Activated CD4-positive, alpha-beta T cell treated with anti-CD3 and anti-CD28 coated beads, Interleukin-2, Interleukin-6, amounts not matched to agents 100 ng/mL and 50 ng/mL, durations not matched to agents 16 hours and 8 hours (primary cell): ENCODE measurements at places on chromosomes 12 and 14.

DNA sequence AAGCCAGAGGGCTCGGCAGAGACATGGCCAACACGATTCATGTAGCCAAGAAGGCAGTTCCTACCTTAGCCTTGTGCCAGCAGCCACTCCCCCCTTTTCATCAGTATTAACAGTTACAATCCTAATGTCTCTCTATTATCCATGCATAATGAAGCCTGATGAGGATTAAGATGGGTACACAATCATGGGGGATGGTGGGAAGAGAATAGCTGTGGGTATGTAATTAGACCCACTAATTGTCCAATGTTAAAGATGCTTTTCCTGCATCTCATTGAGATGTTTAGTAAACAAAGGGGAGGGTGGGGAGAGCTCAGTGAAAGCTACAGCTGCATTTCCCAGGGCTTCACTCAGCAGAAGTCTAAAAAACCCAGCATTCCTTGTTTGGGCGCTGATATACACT is 70.4 kb upstream of the CMKLR1 start:
- DNase-seq = no peak

DNA sequence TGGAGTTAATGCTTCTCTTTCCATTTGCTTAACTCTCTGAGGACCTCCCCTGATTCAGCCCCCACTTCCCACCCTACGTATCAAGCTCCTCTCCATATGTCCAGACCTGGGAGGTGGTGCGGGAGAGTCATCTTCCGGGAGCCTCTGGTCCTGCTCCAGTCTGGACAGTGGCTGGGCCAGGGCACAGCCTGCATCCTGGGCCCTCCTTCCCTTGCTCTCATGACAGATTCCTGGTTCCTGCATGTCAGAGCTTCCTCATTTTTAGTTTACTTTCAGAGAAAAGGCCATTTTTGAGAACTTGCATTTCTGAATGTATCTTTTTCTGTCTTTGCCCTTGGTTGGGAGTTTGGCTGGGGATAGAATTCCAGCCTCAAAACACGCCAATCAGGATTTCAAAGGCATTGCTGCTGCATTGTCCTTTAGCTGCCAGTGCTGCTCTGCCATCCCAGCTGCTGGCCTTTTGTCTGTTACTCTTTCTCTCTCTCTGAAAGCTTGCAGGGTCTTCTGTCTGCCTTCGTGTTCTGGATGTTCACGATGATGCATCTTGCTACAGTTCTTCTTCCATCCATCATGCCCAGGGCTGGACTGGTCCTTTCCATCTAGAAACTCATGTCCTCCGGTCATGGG is 54.7 kb downstream of the SLC6A12 start:
- DNase-seq = no peak

DNA sequence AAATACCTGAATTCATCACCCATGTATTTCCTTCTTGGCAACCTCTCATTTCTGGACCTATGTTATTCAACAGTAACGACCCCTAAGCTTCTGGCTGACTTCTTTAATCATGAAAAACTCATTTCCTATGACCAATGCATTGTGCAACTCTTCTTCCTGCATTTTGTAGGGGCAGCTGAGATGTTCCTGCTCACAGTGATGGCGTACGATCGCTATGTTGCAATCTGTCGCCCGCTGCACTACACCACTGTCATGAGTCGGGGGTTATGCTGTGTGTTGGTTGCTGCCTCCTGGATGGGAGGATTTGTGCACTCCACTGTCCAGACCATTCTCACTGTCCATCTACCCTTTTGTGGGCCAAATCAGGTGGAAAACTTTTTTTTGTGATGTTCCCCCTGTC is 356 bp downstream of the OR4Q2 start:
- no peak for DNase-seq

- no peak for DNase-seq
Measured at GRCh38 chr12:32896432-32897280, at the start of gene PKP2. TSS of gene PKP2 (minus strand) at chr12:32896777. CDS start at chr12:32896731, 46 bp downstream.

DNA sequence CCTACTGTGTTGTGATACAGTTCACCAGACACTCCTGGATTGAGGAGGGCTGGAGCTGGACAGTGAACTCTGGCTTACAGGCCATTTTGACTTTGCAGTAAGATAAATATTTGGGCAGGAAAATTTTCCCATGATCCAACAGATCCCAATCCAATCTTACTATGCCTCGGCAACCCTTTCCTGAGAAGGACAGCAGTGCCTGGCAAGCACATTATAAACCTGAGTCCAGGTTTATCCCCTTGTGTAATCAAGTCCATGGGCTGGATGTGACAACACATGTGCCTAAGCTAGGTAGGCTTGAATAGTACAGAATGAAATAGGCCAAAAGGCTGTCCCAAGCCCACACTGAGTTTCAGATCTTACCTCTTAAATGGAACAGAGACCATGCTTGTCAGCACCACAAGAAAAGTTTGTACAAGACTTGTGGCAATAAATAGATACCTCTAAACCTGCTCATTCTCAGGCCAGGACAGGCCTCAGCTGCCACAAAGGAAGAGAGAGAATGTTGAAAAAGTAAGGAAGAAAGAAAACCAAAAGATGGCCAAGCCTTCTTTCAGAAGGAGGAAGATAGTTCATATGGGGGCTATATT is 34.9 kb downstream of the CREBL2 start:
- no peak for DNase-seq

- DNase-seq = no peak
Measured at GRCh38 chr14:24093207-24093900, 757 bp upstream of the PCK2 start.

- DNase-seq = no peak
Measured at GRCh38 chr12:45773747-45774146, 44.2 kb downstream of the ARID2 start.
